ENCODE measurements at places on chromosomes 1 and 21.
A peak's percentile ranks its signal among the peaks of the same experiment; 100 is the strongest.

GRCh38 chr1:15153842-15154479 lies 414 bp downstream of the TMEM51 start:
- peak; percentile 14 for DNase-seq

- DNase-seq: no peak
These were observed 74.8 kb upstream of the ACTL8 start for GRCh38 chr1:17680308-17680707.

DNA sequence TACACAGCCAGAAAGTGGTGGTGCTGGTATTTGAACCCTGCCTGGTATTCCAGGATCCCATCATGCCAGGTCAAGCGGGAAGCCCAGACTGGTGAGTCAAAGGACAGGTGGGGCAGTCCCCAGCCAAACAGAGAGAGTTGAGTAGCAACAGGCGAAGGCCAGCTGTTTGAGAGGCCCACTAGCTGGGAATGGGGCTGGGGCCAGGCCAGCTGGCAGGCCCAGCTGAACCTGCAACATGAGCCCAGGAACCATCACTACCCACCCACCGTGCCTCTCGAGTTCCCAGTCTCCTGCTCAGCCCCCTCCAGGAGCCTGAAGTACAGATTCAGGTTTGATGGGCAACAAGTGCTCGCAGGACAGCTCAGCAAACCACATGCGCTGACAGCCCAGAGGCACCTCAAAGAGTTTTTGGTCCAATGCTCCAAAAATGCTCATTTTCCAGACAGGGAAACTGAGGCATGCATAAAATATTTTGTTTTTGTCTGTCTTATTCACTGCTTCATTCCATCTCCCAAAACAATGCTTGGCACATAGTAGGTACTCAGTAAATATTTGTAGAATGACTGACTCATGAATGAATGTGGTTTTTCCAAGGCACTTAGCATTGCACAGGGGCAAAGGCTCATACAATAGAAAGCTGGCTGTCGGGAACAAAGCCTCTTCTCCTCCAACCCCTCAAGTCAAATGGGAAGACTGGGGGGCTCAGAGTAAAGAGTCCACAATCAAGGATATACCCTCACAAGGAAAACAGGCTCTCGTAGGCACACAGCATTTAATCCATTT lies 42.5 kb upstream of the CLIC4 start:
- DNase-seq: no peak

GRCh38 chr1:235068158-235069121 lies 60.2 kb downstream of the TOMM20 start:
- DNase-seq: no peak

GRCh38 chr1:221025501-221025900 lies 146.3 kb downstream of the HLX start:
- DNase-seq: no peak

GRCh38 chr1:61083013-61083806 lies 849 bp downstream of the NFIA start:
- no peak for DNase-seq

GRCh38 chr1:161905269-161905884 lies 118.3 kb downstream of the OLFML2B start:
- no peak for DNase-seq

DNA sequence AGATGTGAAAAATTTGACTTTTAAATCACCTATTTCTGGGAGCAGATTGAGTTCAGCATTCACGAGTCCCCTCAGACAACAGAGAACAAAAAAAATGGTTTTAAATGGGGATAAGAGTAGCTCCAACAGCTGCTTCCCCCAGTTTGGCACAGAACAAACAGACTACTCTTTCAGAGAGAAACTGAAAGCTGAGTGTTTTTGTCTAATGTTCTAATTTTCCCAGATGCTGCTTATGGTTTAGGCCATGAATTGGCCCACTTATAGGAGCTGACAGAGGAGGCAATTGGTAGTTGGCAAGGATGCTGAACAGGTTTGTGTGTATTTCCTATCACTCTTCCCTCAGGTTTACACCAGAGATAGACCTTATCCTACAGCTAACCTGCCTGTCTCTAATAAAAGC lies 1637.4 kb upstream of the PRMT6 start:
- no peak for DNase-seq

All from stimulated activated CD4-positive, alpha-beta T cell treated with anti-CD3 and anti-CD28 coated beads, Interleukin-15, amount 100 ng/mL, for 1 hour (primary cell).